Cortex of kidney (tissue), 1 donor: ENCODE measurements at places on chromosomes 3 and 15.

DNA sequence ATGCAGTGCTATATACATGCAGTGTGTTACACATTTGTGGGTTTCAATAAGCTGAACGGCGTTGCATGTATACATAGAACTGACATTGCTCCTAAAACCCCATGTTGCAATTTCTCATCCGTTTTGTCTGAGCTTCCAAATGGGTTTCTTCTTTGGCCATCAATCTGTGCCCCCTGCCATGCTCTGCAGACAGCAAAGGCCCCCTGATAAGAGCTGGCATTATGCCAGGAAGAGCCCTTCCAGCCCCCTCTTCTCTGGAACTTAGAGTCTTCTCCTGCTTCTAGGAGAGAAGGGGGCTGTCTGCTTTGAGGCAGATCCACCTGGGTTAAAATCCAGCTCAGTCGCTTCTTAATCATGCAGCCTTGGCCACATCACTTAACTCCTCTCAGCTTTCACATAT is 254.0 kb downstream of the SLCO3A1 start:
- DNase-seq: no peak

DNA sequence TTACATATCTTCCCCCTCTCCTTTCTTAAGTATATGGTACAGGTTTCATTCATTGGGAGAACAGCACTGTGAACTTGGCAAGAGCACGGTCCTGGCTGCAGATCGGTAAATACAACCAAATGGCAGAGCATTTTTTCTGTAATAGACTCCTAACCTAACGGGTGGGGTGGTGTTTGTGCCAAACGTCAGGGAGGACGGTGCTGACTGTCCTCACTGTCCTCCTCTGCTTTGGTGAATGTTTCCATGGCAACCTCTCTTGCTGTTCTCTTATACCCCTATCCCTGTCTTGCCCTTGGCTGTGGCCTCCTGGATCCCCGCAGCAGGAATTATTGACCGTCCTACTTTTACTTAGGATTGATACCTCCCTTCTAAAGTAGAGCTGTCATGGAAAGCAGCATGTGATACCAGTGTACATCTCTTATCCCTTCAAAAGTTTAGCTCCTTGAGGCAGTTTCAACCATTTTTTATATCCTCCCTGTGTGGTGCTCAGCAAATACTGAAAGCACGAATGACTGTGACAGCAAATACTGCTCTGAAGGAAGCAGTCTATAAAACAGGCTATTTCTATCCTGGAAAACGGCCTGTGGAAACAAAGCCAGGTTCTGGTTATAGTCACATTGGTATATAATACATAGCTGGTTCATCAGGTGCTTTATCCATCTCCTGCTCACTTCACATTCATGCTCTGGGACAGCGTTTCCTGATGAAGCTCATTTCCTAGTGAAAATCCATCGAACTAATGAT is 275.4 kb upstream of the C2CD4B start:
- DNase-seq: no peak

GRCh38 chr3:57421336-57421735 is 122.8 kb downstream of the DNAH12 start:
- DNase-seq: no peak

GRCh38 chr15:70829371-70830166 is 24.4 kb downstream of the LARP6 start:
- no peak for DNase-seq

GRCh38 chr3:23991683-23992628 is 46.9 kb downstream of the NR1D2 start:
- DNase-seq: no peak

GRCh38 chr3:188539631-188540194 is 385.8 kb downstream of the LPP start:
- no peak for DNase-seq

DNA sequence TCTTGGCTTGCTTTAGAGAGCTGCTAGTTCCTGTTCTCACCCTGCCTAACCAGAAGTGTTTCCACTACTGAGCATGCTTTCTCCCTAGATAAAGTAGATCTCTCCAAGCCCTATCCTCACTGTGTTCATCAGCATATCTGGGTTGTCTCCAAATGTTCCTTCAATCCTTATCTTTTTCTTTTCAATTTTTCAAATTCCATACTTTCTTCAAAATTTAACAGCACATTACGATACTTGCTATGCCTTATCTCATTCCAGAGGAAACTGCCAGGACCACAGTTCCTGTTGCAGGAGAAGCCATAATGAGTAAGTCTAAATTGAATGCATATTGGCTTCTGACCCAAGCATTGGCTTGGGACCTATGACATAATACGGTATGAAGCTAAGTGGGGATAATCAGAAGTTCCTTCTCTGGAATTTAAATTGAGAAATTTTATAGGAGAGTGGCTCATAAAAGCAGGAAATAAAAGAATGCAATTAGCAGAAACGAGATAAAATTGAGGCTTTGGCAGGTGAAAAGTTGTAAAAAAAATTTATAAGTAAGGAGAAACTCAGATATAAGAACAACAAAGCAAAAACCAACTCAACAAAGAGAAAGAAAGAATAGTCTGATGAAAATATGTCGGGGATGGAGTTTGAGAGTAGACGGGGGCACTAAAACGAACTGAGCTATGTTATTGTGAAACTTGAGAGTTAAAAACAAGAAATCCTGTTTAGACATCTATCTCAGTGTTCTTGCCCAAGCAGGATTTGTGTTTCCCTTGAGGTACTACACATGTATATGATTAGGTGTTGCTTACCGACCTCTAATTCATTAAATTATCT is 631.7 kb upstream of the CCDC54 start:
- DNase-seq: no peak

DNA sequence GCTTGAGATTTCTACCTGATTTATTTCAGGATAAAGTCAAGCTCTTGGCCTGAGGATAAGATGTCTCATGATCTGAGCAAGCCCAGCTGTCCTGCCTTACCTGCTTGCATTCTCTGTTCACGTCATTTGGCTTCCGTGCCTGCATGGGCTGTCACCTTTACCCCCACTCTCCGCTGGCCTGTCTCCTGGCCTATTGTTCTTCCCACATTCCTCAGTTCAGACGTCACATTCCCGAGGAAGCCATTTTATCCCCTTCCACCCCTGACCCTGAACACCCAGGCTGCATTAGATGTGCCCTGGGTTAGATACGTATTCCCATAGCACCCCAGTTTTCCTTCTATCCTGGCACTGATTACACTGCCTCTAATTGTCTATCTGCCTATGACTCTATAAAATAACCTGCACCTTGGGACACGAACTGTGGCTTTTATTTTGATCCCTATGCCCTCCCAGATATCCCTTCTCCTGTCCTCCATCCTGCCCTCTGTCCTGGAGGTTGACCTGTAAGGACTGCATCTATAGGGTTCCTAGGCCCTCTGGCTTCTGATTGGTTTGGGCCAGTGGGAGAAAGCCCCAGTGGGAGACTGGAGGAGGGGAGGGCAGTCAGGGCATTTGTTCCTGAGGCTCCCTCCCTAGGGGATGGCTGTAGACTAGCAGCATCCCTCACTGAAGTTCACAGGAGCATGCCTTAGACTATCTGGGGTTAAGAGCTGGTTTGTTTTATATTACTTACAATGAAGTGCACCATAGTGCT is 19.2 kb upstream of the UBE2Q2 start:
- no peak for DNase-seq

DNA sequence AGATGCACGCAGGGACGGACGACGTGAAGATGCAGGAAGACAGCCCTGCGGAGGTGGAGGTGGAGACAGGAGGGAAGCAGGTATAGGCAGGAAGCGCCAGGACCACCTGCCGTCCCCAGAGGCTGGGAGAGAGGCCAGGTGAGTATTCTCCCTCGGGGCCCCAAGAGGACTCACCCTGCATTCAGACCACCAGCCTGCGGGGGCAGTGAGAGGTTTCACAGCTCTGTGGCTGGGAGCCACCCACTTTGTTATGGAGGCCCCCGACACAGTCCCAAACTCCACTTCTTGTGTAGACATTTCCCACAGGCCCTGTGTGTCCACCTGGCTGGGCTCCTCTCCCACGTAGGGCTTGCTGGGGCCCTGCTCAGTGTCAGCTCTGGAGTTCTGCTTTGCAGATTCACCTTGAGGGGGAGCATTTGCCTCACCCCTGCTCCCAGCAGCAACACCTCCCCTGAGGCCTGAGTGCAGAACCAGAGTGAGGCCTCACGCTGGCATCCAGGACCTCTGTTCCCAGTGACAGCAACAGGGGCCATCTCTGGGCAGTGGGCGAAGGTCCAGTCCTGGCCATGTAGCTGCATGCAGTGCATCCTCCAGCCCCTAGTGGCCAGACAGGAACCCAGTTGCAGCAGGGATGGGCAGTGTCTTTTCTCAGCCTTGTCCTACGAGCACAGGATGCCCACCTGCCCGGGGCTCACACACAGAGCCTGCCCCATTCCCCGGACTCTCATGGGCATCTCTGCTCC is 119.4 kb upstream of the IQSEC1 start:
- DNase-seq: no peak
